MCF 10A (cell line): ENCODE measurements at places on chromosomes 11 and 22. TPM values are rescaled to one million over a fixed set of nuclear protein-coding genes. Genes with fewer than 3 reads are reported as not detected.
A peak's percentile ranks its signal among the peaks of the same experiment; 100 is the strongest.

DNA sequence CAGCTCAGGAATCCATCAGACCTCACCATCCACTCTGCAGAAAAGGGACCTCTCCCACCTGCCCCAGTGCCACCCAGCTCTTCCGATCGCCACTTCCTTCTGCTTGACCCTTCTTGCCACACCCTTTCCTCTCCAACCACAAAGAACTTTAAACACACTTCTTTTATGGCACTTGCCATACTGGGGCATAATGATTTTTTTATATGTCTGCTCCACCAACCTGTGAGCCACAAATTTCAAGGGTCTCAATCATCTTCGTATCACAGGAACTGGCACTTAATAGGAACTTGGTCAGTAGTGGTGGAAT is 11.7 kb upstream of the MYH9 start:
- DNase-seq = no peak

- no peak for DNase-seq
Observed at GRCh38 chr11:83115551-83115950, 41.4 kb upstream of the PCF11 start.

DNA sequence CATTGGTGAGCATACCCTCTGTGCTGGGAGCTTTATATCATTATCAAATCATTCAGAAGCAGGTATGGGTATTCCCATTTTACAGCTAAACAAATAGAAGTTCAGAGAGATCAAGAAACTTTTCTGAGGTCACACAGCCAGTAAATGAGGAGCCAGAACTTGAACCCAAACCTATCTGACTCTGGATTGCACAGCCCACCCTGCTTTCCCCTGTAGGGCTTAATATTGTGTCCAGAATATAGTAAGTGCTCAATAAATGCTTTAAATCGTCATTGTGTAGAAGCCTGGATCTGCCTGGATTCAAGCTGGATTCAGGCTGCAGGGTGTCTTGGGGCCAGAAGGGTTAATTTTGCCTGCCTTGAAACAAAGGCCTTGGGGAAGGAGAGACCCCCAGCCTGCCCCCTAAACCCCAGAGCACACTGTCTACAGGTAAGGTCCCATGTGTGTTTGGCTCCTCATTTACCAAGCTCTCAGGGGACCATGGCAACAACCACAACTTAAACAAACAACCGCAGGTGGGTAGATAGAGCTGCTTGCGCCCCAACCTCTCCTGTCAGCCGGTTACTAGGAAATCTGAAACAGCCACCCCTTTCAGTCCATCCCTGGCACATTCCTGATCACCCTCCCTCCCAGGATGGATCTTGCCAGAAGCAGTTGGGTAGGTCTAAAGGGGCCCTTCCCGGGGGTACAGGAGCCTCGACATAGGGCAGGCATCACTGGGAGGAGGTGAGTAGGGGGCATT is 3.0 kb upstream of the SEC14L3 start:
- no peak for DNase-seq

Gene ANKK1
- 0.47 and 1.3 TPM in 2 replicates for total RNA-seq

GRCh38 chr22:19687561-19688300 is 26.6 kb upstream of the SEPTIN5 start:
- DNase-seq = peak; percentile 42

DNA sequence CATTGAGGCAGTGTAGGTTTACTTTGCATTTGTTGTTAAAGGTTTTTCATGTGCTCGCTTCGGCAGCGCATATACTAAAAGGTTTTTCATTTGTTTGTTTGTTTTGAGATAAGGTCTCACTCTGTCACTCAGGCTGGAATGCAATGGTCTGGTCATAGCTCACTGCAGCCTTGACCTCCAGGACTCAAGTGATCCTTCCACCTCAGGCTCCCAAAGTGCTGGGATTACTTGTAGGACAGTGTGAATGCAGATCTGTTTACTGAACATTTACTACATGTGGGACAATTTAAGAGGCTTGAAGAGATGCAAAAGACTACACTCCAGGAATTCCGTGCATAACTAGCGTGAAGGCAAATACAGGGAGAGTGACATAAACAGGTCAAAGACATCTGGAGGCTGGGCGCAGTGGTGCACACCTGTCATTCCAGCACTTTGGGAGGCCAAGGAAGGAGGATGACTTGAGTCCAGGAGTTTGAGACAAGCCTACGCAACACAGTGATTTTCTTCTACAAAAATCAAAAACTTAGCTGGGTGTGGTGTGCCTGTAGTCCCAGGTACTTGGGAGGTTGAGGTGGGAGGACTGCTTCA is 34.1 kb downstream of the YPEL1 start:
- DNase-seq = no peak

Gene ARHGEF17
- total RNA-seq = 27.6 and 29.3 TPM in 2 replicates
